ENCODE measurements at places on chromosomes 3 and 15.
A peak's percentile ranks its signal among the peaks of the same experiment; 100 is the strongest.

DNA sequence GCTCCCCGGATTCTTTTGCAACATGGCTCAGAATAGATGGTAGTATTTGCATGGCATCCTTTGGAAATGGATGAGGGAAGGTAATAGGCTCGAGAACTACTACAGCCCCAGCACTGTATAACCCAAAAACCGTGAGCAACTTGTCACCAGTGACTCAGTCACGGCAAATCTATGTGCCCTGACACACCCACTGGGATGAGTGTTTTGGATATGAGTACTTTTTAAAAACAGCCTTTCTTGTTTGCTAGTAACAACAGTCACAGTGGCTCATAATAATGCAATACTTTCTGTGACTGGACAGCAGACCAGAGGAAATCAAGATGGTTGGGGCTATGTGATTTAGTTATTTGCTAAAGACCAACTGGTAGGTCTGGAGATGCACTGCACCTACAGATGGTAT is 299.6 kb downstream of the ULK4 start:
- no peak overlapping the region for H3K27ac ChIP-seq
- DNase-seq: no peak
- H3K4me1 ChIP-seq: no peaks in the 10 kb centered on the region
- H3K27me3 ChIP-seq: no peaks in the 10 kb centered on the region

DNA sequence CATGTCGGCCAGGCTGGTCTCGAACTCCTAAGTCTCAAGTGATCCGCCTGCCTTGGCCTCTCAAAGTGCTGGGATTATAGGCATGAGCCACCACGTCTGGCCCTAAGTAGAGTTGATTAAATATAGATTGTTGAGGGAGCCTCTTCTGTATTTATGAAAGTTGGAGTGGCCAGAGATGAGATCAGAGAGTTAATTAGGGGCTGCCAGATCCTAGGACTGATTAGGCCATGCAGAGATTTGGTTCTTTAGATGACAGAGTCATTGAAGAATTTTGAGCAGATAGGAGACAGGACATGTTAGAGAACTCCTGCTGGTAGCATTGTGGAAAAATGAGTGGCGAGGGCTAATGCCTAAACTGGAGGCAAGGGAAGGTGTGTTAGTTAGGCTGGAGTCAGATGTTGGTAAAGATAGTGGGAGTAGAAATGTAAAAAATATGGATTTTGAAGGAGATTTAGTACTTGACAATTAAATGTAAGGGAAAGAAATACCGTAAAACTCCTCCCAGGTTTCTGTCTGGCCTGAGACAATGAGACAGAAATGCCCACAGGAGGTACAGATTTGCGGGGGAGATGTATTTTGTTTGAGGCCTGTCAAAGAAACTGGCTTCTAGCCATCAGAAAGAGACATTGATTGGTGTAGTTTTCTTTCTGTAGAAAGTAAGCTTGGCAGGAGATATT is 23.4 kb downstream of the SACM1L start:
- no peak overlapping the region for H3K4me3 ChIP-seq
- H3K36me3 ChIP-seq: peaks cover 56% of the 10 kb centered on the region
- no peak for DNase-seq
- no peaks in the 10 kb centered on the region for H3K4me1 ChIP-seq
- peaks cover 2% of the 10 kb centered on the region for H3K27me3 ChIP-seq

- H3K36me3 ChIP-seq: no peaks in the 10 kb centered on the region
- H3K4me1 ChIP-seq: peaks cover 5% of the 10 kb centered on the region
- no peaks in the 10 kb centered on the region for H3K27me3 ChIP-seq
- H3K27ac ChIP-seq: peak overlapping the region; percentile 26
- no peak overlapping the region for H3K4me3 ChIP-seq
- DNase-seq: no peak
Measured at GRCh38 chr3:106302451-106303221, 433.8 kb upstream of the CBLB start.

GRCh38 chr3:127677541-127678314 is 5.0 kb downstream of the ABTB1 start:
- peaks cover 46% of the 10 kb centered on the region for H3K4me1 ChIP-seq
- H3K27ac ChIP-seq: no peak overlapping the region
- peaks cover 36% of the 10 kb centered on the region for H3K27me3 ChIP-seq
- no peak overlapping the region for H3K4me3 ChIP-seq
- H3K36me3 ChIP-seq: no peaks in the 10 kb centered on the region

DNA sequence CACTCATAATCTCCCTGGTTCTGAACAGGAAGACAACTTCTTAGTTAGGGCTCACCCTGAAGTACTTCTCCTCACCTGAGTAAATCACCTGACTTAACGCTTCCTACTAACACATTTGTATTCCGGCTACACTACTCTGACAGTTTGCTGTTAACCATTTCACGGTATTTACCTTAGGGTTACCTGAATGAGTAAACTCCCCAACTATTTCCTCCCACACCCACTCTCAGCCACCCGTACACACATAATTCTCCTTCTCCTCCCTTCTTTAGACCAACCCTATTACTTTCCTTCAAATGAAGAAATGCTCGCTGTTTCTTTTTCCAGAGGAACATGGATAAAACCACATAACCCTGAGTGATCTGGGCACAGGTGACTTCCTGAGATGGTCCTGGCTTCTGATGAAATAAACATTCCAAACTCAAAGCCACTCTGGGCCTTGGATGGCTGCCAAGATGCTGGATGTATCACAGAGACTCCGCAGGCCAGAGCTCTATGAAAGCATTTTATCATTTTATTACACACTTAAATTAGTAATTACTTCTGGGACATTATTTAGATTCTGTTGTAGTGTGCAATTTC is 183.6 kb upstream of the ATP11B start:
- no peak overlapping the region for H3K27ac ChIP-seq
- no peaks in the 10 kb centered on the region for H3K36me3 ChIP-seq
- DNase-seq: no peak

DNA sequence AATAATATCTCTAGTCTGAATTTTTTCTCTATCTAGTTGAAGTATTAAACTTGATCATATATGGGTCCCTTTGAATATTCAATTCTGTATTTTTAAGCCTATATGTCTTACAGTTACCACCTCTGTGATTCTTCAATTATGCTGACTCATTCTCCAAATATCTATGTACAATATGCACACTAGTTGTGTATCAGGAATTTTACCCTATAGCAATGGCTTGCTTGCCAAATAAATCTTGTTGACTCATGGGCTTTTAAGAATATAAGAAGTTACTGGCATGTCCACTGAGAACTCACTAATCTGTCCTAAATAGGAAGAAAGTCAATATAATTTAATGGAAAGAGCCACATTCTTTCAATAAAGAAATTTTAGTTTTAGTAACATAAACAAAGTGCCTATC is 656.3 kb downstream of the RBMS3 start:
- no peaks in the 10 kb centered on the region for H3K4me1 ChIP-seq
- no peak for DNase-seq
- H3K36me3 ChIP-seq: no peaks in the 10 kb centered on the region
- no peak overlapping the region for H3K27ac ChIP-seq

- DNase-seq: no peak
- no peak overlapping the region for H3K27ac ChIP-seq
- H3K27me3 ChIP-seq: peaks cover 16% of the 10 kb centered on the region
- H3K4me1 ChIP-seq: peaks cover 32% of the 10 kb centered on the region
- H3K36me3 ChIP-seq: no peaks in the 10 kb centered on the region
- H3K4me3 ChIP-seq: no peak overlapping the region
Measured at GRCh38 chr15:57330619-57331340, 45.5 kb upstream of the CGNL1 start.

DNA sequence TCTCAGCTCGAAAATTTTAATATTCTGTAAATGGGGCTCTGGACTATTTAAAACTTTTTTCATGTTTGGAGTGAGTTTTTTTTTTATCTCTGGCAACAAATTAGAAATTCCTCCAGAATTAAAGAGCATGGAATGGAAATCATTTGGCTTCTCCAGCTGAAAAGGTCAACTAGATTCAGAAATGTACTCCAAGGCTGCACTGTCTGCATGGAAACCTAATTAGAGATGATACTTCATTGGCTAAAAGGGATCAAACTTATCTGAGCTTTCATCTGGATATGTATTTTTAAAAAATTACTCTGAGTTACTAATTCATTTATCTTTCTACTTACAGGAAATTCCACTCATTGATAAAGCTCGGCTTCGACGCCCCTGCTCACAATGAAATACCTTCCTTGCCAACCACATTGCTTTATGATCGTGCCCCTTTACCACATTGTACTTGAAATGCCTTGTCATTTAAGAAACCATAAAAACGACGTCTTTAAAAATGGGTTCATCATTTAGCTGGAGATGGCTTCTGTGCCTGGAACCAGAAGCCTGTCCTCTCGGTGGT is 285.5 kb upstream of the ICE2 start:
- no peak overlapping the region for H3K27ac ChIP-seq
- no peak overlapping the region for H3K4me3 ChIP-seq

DNA sequence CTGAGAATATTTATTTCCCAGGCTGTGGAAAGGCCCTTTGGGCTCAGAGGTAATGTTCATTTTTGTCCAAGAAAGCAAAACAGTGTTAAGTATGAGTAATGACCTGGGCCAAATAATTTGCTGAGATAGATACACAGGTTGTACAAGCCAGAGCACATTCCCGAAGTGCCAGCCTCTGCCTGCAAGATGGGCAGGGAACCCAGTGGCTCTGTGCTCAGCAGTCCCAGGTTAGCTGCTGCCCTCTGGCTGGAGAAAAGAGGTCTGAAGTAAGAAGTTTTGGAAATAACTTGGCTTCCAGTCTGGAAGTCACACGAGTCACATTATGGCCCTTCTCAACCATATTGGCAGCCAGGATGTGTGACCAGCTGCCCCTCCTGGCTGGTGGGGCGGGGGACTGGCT is 20.2 kb downstream of the MYZAP start:
- no peak overlapping the region for H3K4me3 ChIP-seq
- peaks cover 22% of the 10 kb centered on the region for H3K4me1 ChIP-seq
- no peaks in the 10 kb centered on the region for H3K36me3 ChIP-seq
- DNase-seq: no peak
- no peak overlapping the region for H3K27ac ChIP-seq

DNA sequence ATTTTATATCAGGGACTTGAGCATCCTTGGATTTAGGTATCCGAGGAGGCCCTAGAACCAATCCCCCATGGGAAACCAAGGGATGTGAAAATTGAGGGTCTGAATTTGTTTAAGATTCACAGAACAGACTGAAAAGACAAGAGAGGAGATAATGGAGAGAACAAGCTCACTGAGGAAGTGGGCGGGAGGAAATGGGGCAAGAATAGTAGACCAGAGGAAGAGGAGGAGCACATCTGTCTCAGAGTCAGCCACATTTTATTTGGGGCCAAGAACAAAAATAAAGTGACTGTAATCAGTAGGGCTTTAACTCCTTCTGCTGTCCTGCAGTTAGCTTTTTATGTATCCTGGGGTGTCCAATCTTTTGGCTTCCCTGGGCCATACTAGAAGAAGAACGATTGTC is 63.8 kb downstream of the BLM start:
- H3K36me3 ChIP-seq: peaks cover 56% of the 10 kb centered on the region
- H3K4me3 ChIP-seq: no peak overlapping the region
- H3K4me1 ChIP-seq: peaks cover 12% of the 10 kb centered on the region
- no peaks in the 10 kb centered on the region for H3K27me3 ChIP-seq
- H3K27ac ChIP-seq: peak overlapping the region; percentile 36
- no peak for DNase-seq

All from nephron progenitor cell (in vitro differentiated cells).